ENCODE measurements at places on chromosomes 2 and 18.
A peak's percentile ranks its signal among the peaks of the same experiment; 100 is the strongest.

- peak; percentile 98 for DNase-seq
Observed at GRCh38 chr2:67446491-67446911, 49.4 kb downstream of the ETAA1 start.

DNA sequence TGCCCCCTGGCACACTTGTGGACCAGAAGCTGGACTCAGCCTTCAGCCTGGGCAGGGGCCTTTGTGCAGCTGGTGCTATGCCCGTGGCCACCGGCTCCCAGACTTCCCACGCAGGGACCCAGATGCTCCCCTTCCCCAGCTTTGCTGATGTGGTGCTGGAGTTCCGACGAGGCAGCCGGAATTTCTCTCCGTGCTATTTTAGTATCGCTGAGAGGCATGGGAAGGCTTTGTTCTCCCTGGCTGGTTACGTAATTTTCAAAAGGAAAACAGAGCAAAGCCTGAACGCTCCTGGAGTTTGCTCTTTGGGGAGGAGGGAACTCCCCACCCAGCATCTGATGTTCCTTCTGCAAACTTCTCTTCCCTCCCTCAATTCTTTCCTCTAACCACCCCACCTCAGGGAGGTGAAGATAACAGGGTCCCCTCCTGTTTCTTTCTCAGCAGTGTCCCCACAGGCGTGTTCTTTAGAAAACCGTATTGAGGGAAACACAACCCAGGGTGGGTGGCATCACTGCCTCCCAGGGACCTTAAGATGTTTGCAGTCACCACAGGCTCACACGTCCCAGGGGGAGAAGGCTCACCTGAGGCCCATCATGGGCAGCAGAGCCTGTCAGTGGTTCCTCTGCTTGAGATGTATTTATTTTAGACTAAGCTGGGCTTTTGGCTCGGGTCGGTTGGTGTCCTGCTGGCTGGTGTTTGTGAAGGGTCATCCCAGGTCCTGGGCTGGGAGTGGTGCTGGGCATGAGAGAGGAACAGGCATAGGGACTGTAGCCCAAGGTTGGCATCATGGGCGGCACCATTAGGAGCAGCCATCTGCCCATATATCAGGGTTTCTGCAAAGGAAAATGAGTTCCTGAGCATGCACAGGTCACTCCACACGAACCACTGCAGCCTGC, 95.0 kb downstream of the MAPK4 start:
- no peak for DNase-seq

- no peak for DNase-seq
Observed at GRCh38 chr2:187499941-187500532, 52.0 kb upstream of the CALCRL start.

DNA sequence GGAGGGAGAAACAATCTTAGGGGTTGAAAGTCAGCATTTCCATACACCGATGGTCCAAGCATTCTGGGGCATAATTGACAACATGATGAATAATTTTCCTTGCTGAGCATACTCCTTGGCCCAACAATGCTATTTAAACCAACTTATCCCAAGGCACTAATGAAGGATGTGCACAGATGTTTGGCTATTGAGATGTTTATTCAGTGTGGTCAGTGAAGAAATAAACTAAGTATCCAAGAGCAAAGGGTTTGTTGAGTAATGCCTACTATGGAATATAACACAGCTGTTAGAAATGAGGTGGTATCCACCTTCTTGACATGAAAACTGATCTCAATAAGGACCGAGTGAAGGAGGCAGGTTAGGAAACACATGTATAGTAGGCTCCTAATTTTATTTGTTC, 53.9 kb upstream of the RAB6D start:
- no peak for DNase-seq

GRCh38 chr18:28167835-28168349, 9.0 kb downstream of the CDH2 start:
- DNase-seq, result no peak

- no peak for DNase-seq
Observed at GRCh38 chr18:55491616-55492015, 96.4 kb downstream of the TCF4 start.

- DNase-seq, result no peak
Observed at GRCh38 chr2:26938399-26939118, 31.9 kb upstream of the MAPRE3 start.

DNA sequence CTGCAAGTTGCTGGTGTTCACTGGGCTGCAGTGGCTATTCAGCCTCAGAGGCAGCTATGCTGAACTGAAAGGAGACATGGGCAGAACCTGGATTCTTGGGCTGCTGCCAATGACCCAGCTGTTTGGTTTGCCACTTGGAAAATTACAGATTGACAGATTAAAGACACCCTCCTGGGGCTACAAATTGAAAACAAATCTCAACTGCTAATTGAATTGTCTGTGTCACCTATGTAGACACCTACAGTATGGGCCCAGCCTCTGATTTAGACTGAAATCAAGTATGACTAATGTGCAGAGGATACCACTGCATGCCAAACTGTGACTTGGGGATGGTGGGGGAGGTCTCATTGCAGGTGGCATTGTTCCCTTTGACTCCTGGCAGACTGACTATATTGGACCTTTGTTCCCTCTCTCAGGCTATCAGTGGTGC, 42.8 kb downstream of the ITSN2 start:
- DNase-seq, result no peak

GRCh38 chr2:113822087-113822815, 65.8 kb upstream of the SLC35F5 start:
- DNase-seq, result no peak

DNA sequence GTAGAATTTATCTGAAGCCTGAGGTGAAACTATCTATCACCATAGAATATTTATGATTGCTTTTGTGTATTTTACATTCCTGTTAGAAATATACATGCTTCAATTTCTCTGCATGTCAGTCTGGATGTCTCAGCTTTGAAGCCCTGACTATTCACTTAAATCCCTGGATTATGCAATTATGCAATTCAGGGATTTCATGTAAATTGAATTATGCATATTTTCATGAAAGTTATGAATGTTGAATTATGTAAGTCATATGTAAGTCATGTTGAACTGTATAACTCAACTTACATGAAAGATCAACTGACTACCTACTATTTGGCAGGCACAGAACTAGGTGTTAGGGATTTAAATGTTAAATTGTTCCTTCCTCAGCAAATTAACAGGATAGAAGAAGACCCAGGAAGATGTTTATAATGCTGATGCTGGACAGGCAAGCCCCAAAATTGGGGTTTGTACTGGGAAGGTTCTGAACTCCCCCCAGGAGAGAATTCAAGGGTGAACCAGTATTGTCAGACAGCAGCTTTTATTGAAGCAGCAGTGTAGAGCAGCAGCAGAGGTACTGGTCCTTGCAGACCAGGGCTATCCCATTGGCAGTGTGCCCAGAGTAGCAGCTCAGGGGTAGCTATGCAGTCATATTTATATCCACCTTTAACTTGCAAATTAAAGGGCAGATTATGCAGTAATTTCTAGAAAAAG, 236.5 kb downstream of the ZNF804A start:
- no peak for DNase-seq

- no peak for DNase-seq
Observed at GRCh38 chr2:116319935-116320334, 1494.6 kb upstream of the DDX18 start.

GRCh38 chr18:40414155-40414754, 1540.8 kb upstream of the PIK3C3 start:
- DNase-seq, result no peak

- no peak for DNase-seq
Observed at GRCh38 chr2:120885749-120886148, 150.1 kb downstream of the GLI2 start.

DNA sequence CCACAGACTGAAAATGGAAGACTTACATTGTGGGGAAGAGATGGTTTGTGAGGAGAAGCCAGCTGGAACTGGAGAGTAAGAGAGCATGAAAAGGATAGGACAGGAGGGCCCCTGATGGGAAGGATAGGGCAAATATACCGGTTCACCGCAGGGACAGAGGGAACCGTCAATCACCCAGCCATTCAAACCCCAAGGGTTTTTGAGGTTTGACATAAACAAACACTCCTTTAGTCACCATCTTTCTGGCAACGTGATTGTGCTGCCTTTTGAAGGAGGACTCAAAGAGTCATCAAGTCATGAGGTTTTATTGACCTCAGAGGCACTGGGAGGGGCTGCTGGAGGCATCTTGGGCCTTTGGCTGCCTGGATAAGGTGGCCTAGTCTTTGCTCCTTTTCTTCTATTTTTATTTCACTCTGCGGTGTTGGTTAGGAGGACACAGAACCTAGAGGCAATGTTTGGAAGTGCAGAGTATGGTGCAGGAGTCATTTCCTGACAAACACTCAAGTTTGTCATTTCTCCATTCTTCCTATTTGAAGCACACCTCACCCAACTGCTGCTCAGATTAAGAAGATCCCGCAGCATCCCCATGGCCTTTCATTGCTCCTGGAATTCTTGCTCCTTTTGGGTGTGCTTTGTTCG, 487.3 kb upstream of the SPRED2 start:
- no peak for DNase-seq

DNA sequence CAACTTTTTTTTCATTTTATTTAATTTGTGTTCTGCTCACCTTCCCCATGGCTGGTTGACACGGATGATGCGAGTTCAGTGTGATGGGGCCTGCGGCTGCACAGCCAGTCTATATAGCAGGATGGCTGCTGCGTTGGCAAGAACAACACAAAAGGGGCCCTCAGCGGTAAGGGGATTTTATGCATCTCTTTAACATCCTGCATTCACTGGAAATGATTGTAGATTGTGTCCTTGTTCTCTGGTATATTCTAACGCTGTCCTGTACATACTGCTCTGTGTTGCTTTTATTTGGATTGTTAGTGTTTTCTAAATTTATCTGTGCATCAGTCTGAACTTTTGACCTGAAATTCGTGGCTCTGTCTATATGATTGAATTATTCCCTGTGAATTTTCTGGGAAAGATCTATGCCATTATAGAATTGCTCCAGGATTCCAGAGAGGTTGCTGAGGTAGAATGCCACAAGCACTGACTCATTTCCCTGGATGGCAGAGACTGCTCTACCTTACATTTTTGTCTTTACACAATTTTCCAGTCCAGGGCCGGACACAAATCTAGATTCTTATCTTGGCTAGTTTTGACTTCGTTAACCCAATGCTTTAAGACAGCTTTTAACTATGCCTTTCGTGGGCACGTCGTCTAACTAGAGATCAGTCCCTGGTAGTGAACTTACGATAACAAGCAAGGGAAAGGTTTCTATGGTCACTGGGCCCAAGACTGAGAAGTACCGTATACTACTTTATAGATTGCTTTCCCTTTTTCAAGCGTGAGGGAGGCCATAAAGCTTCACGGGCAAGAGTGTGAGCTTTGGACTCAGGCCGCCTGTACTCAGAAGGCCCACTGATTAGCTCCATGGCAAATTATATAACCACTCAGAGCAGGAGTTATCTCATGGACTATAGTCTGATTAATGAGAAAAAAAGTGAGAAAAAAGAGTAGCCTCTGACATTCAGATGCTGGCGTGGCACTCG, at the start of gene CRYGC:
Gene CRYGC, minus strand, starts transcription at position 85 of the 968 bp plus-strand sequence. Its CDS starts 36 bp downstream, at position 49.
- DNase-seq, result no peak

- DNase-seq, result no peak
Observed at GRCh38 chr18:4016391-4017049, 438.6 kb downstream of the DLGAP1 start.

- no peak for DNase-seq
Observed at GRCh38 chr18:3891245-3891644, 441.3 kb downstream of the TGIF1 start.

DNA sequence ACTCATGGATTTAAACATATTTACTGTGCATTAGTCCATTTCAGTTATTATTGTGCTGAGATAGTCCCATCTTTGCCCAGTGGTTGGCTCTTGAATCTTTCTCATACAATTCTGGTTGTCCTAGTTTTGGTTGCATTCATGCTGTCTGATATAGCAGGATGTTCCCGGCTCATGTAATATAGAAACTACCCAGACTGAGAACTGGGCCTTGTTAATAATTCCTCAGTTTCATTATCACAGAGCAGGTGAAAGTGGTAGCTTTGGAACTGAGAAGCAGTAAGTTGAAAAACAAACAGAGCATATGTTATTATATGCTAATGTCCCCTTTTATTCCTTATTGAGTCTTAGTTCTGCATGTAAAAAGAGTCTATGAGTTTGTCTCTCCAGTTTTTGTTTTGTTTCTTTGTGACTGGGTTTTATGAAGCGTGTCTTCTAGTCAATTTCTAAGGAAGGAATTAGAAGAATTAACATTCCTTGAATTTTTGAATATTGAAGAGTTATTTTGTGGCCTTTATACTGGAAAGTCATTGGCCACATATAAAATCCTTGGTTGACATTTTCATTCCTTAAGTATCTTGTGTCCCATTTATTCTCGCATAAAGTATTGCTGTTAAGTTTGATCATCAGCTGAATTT, 43.3 kb downstream of the EIF5B start:
- DNase-seq, result no peak

DNA sequence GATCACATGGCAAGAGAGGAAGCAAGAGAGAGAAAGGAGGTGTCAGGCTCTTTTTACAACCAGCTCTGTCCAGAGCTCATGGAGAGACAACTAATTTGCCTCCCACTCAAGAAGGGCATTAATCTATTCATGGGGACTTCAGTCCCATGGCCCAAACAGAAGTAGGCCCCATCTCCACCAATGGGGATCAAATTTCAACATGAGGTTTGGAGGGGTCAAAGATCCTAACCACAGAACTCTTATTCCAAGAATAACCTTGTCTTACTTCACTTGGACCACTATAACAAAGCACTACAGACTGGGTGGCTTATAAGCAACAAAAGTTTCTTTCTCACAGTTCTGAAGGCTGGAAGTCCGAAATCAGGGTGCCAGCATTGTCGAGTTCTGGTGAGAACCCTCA, 31.8 kb downstream of the GRB14 start:
- no peak for DNase-seq

- DNase-seq, result no peak
Observed at GRCh38 chr2:217905896-217906295, 96.9 kb downstream of the TNS1 start.

- no peak for DNase-seq
Observed at GRCh38 chr2:2645162-2645855, 314.2 kb upstream of the MYT1L start.

- DNase-seq, result no peak
Observed at GRCh38 chr2:96414161-96414710, 78.7 kb downstream of the NCAPH start.

DNA sequence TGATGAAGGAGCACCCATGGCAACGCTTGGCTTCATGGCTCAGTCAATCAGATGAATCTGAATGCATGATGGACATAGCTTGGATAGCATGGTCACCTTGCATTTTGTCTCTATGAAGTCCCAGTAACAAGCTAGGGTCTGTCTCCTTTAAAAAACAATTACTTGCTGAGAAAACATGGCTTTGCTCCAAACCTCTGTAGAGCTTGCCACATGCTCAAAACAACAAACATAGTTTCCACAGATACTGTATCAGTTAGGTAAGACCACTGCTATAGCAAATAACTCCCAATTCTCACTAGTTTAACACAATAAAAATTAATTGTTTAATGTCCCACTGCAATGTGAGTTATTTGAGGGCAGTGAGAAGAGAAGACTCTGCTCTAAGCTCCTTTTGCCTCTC, 401.0 kb downstream of the IRS1 start:
- DNase-seq, result no peak

Data from NCI-H1417 treated with DMSO at 0.1 percent for 48 hours (cell line).